Activated T-helper 1 cell treated with anti-CD3 and anti-CD28 coated beads, Interleukin-2, amount 50 U/mL, for 16 hours (primary cell): ENCODE measurements at places on chromosomes 13 and 19.

DNA sequence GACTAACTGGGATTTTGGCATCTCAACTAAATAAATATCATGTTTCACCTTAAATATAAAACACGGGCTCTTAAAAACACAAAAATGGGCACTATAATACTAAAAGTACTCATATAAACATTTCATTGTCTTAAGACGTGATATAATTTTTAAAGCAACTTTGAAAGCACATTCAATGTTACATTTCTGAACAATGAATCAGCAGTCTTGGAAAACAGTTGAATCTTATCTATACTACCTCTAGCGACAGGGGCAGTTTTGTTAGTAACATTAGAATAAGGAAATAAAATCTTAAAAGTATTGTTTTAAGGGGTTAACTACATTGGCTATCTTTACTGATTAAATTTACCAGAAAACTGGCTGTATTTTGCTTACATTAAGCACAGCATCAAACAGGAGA, 156.9 kb downstream of the UGGT2 start:
- DNase-seq, result no peak

DNA sequence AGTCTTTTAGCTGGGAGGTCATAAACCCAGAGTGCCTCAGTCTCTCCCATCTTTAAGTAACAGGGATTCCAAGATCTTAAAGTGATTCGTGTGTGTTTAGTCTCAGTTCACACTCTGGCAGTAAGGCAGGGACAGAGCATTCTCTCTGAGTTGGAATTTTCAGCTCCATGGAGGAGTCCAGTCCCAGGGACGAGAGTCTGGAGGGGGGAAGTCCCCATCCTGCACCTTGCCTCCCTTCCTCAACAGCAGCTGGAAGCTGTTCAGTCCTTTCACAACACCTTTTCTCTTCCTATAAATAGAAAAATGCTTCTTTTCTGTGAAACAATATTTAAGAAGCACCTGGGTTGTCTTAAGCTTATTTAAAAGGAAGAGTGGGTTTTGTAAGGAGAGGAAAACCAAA, 82.0 kb downstream of the KLF5 start:
- no peak for DNase-seq

DNA sequence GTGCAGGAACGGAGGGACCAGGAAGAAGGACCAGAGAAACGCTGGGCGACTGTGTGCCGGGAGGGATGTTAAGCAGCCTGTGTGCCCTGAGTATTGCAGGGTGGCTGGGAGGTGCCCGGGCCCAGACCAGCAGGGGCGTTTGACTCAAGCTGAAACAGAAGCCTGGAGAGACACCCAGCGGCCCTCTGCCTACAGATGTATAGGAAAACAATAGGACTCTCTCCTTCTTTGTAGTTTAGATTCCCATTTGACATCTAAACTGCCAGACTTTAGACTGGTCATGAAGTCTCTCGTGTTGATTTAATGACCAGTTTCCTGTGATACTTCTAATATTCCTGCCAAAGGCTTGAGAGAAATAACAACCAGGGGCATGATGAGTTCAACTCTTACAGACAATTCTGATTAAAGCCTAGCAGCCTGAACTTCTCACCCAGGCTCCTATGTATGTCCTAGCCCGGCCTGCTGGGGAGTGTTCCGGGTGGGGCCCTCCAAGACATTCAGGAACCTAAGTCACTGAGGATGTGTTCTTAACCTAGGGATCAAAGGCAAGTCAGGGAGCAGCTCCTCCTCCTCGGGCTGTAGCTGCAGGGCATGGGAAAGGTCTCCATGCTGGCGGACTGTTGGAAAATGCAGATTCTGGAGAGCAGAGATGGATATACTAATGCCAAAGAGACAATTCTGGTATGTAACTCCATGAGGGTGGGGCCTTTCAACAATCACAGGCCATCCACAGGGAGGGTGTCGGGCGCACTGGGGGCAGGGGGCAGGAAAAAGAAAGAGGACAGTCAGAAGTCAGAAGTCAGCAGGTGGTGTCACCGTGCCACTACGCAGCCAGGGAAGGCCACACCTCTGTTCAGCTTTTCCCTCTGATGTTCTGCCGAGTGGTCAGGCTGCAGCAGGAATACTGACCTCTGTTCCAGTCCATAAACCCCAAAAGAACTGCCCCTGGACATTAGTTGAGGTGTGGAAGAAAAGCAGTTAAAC, 131.8 kb downstream of the STARD13 start:
- DNase-seq, result no peak

DNA sequence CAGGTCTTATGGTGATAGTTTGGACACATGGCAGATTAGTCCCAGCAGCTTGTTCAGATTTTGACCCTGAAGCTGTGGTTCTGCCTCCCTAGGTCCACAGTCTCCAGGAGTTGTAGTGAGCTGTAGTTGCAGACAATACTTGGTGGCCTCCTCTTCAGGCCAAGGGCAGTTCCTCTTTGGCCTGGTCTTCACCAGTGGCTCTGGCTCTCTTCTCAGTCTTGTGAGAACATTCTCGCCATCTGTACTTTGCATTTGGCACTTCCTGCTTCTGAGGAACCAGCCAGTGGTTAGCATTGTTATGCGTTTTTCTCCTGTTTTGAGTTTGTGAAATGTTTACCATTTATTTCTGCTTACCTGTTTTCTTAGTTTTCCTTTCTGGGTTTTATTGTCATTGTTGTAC, 40.7 kb downstream of the PCCA start:
- no peak for DNase-seq

GRCh38 chr13:87128036-87128435, 543.1 kb upstream of the SLITRK5 start:
- no peak for DNase-seq

- no peak for DNase-seq
Measured at GRCh38 chr13:35502456-35502855, 26.0 kb upstream of the MAB21L1 start.

DNA sequence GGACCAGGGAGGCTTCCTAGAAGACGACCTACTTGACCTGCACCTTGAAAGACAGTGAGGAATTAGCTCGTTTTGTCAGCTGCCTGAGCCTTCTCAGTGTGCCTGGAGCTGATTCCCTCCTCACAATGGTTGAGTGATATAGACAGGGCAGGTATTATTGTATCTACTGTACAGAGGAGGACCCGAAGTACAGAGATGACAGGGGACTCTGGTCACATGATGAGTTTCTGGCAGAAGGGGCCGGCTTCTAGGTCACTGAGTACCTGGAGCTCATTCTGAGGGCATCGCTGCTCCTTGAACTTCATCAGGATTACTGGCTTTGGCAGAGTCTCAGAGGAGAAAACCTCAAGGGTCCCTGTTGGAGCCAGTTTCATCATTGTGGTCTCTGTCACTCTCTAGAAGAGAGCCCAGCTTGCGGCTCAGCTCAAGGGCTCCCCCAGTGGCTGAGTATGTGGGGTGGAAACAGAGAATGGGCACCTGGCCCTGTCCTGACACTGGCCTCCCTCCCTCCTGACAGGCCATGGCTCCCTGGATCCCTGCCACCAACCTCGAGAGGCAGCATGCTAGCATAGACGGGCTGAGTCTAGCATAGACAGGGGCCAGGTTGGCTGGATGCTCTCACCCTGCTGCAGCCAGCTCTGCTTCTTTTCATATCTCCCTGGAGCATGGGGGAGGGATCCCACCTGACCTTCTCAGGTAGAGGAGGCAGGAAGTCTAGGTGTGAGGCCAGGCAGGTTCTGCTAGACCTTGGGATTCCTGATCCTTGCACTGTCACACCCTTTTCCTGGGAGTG, 38.7 kb downstream of the NFIX start:
- no peak for DNase-seq

DNA sequence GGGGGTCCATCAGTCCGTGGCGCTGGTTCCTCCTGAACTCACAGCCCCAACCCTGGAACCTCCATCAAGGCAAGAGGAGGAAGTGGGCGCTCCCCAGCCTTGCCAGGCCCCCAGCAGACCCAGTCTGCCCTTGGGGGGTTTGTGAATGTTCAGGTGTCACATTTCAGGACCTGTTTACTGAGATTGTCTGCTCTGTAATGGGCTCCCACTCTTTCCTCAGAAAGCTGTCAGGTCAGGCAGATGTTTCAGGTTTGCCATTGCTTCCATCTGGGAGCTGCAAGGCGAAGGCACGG, 29.4 kb downstream of the TSSK6 start:
- DNase-seq, result no peak

- no peak for DNase-seq
Measured at GRCh38 chr19:41402010-41402409, 4.4 kb downstream of the BCKDHA start.

GRCh38 chr13:84962141-84962750, 837.0 kb downstream of the SLITRK6 start:
- no peak for DNase-seq

GRCh38 chr13:99104396-99104795, 96.3 kb upstream of the UBAC2 start:
- no peak for DNase-seq

GRCh38 chr13:68428292-68428691, 1198.2 kb upstream of the PCDH9 start:
- no peak for DNase-seq

GRCh38 chr19:48994035-48994386, 324 bp downstream of the RUVBL2 start:
- DNase-seq, result no peak
